Coronary artery (tissue), 2 donors: ENCODE measurements at places on chromosomes 2 and 18.
A peak's percentile ranks its signal among the peaks of the same experiment; 100 is the strongest.

- no peak for DNase-seq
Observed at GRCh38 chr2:149167001-149167780, 128.7 kb downstream of the LYPD6B start.

DNA sequence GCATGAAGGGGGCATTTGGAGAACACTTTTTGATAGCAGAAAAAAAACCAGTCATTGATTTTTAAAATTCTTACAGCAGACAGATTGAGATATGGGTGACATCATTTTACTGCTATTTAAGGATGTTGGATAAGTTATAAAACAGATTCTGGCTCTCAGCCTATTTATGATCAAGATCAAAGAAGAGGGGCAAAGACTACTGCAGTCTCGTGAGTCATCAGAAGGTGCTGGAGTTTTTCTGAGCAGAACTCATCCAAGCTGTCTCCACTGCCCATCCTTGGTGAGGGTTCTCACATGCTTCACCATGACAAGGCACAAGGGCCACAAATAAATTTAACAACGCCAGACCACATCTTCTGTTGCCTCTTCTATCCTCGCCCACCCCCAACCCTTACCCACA lies 58.8 kb downstream of the ST6GAL2 start:
- DNase-seq: no peak

GRCh38 chr2:103346780-103347179 lies 584.9 kb downstream of the TMEM182 start:
- DNase-seq: no peak

GRCh38 chr2:28134857-28135256 lies 244.3 kb downstream of the BABAM2 start:
- DNase-seq: no peak

GRCh38 chr18:63534615-63535014 lies 7.6 kb upstream of the SERPINB12 start:
- DNase-seq: no peak

DNA sequence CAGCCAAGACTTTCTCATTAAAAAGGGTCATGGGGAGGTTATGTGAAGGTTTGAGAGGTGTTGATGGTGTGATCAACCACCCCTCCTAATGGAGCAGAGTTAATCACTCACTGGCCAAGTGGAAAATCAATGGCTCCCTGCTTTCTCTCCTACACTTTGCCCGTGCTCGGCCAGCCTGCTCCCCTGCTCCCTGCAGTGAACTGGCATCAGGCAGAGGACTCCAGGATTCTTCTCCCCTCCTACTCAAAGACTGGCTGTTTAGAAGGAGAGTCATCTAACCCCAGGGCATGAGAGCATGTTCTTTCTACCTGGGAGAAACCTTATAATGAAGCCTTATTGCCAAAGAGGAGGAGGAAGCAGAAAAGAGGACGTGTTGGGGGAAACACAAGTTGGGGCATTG lies 74.9 kb downstream of the SGPP2 start:
- DNase-seq: no peak

GRCh38 chr2:111121028-111121827 lies 514 bp downstream of the BCL2L11 start:
- peak; percentile 76 for DNase-seq

GRCh38 chr18:60044290-60045006 lies 144.7 kb downstream of the PMAIP1 start:
- no peak for DNase-seq

- DNase-seq: no peak
Observed at GRCh38 chr2:219598308-219599078, 836 bp downstream of the STK11IP start.

- DNase-seq: no peak
Observed at GRCh38 chr2:26845021-26845420, 2.9 kb upstream of the DPYSL5 start.

GRCh38 chr2:221762496-221762895 lies 190.4 kb upstream of the EPHA4 start:
- no peak for DNase-seq

- no peak for DNase-seq
Observed at GRCh38 chr2:217978536-217979150, 24.2 kb downstream of the TNS1 start.

DNA sequence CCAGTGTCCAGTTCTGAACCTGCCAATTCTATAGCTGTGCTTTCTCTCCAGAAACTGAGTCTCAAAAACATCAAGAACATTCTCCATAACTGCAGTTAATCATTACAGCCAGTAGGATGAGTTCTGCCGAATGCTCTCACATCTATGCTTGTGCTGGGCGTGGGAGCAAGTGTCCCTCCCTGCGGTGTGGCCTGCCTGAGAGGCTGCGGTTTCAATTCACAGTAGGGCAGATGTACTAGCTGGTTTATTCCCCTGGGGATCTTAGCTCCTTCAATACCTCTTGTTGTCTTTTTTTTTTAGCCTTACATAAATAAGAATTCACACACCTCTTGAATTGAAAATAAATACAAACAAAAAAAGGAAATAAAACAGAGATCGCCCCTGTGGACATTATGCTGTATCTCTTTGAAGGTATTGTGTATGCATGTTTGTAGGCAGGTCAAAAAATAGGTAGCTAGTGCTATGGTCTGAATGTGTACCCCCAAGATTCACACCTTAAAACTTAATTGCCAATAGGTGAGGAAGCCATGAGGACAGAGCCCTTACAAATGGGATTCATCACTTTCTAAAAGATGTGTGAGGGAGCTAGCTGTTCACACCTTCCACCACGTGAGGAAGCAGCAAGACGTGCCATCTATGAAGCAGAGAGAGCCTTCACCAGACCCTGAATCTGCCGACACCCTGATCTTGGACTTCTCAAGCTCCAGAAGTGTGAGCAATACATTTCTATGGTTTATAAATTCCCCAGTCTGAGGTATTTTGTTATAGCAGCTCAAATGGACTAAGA lies 74.3 kb downstream of the BCL2L11 start:
- no peak for DNase-seq

DNA sequence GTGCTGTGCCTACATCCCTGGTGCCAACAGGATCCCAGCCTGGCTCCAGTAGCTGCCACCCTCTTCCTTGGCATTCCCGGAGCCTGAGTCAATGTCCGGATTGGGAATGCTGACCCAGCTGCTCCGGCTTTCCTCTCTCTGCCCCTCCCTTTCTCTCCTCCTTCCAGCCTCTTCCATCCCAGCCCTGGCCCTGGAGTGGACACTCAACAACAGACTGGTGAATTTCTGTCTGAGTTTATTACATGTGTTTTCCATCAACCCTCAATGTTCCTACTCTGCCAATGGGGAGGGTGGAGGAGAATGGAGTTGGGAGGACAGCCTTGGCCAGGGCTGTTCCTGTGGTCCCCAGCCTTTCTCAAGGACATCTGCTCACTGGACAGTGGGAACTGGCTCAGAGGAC lies 917 bp upstream of the PRKAG3 start:
- DNase-seq: no peak

GRCh38 chr2:85441864-85442263 lies 23.4 kb downstream of the SH2D6 start:
- DNase-seq: no peak

- DNase-seq: no peak
Observed at GRCh38 chr18:58843688-58844035, 21.0 kb upstream of the ZNF532 start.

DNA sequence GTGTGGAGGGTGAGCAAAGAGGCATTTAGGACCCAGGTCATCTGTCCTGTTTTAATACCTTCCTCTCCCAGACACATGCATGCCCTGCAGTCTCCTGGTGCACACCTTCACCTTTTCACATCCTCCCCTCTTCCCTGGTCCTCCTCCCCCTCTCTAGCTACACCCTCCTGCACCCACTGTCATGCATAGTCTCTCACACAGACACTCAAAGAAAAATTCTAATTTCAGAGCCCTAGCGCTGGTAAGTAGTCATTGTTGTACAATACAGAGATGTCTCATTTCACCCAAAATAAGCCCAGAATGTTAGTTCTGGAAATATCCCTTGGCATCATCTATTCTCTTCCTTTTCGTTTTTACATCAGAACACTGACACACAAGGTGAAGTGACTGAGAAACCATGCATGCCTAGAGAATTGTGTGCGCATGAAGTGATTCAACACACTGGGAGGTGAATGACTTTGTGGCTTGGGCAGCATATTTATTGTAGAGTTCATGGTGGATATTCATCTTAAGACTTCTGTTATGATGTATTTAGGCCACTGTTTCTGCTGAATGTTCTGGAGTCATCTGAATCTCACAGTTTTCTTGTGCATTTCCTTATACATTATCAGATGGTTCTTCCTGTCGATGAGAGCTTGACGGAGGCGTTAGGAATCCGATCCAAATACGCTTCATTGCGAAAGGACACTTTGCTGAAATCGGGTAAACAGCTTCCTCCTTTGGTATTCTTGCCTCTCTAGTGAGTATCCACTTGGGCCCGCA lies 69.9 kb downstream of the COA5 start:
- DNase-seq: no peak

GRCh38 chr2:46335391-46336282 lies 38.4 kb downstream of the EPAS1 start:
- peak; percentile 82 for DNase-seq

- no peak for DNase-seq
Observed at GRCh38 chr2:134268265-134268664, 14.4 kb downstream of the MGAT5 start.

- DNase-seq: no peak
Observed at GRCh38 chr2:160076241-160076640, 13.8 kb upstream of the PLA2R1 start.

- DNase-seq: no peak
Observed at GRCh38 chr2:189370719-189371118, 70.6 kb upstream of the WDR75 start.

GRCh38 chr2:230907361-230908091 lies 17.5 kb downstream of the GPR55 start:
- DNase-seq: peak; percentile 53

- no peak for DNase-seq
Observed at GRCh38 chr2:144143294-144144151, 376.4 kb downstream of the ZEB2 start.

DNA sequence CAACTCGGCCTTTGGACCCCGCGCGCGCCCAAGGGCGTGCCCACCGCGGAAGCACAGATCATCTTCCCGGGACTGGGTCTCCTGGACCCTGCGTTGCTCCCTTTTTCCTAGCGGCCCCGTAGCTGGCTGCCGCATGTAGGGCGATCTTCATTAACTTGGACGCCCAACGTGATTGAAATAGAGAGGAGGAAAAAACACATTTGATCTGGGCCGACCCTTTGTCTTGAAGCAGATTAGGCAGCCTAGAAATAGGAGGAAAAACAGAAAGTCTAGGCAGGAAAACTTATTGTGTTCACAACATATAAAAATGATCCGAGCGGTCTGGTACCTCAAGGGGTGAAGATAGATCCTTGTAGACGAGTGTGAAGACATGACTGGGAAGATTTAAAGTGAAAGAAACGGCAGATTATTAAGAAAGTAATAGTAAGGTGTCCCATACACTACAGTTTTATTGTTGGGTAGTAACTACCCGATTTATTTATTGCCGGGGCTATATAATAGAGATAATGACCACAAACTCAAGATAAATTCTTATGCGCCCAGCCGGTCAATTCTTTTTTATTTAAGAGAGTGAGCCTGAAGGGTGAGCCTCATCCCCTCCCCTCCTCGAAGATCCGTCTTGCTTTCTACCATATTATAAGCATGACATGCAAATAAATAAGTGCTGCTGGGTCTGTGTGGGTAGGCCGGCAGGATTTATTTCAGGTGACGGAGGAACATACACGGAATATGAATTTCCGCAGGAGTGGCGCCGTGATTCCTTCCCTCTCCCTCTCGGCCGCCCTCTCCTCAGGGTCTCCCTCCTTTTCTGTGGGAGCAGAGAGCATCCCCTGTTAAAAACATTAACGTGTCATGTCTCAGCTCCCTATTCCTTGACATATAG lies 147.4 kb downstream of the MEIS1 start:
- no peak for DNase-seq

DNA sequence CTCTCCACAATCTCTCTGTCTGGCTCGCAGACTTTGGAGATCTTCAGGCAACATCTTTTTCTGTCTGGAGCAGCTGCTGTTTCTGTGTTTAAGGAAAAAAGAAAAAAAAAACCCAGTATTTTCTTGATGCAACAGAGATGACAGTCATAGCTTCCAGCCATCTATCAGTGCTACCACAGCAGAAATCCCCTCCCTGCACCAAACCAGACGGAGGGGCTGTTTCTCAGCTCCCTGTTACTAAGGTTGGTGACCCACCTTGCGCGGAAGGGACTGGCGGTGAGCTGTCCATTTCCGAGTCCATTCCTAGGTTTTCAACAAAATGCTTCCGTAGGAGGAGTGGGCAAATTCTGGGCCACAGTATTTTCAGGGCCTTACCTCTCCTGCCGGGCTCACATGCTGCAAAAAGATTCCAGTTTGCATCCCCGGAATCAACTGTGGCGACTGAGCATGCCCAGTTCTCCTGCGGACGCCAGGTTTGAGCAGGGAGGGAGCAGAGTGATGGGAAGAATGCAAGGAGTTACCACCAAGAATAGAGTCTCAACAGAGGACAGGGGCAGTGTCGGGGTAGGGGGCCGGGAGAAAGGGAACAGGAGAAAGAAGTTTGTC lies 1.2 kb downstream of the SLC4A10 start:
- DNase-seq: no peak

DNA sequence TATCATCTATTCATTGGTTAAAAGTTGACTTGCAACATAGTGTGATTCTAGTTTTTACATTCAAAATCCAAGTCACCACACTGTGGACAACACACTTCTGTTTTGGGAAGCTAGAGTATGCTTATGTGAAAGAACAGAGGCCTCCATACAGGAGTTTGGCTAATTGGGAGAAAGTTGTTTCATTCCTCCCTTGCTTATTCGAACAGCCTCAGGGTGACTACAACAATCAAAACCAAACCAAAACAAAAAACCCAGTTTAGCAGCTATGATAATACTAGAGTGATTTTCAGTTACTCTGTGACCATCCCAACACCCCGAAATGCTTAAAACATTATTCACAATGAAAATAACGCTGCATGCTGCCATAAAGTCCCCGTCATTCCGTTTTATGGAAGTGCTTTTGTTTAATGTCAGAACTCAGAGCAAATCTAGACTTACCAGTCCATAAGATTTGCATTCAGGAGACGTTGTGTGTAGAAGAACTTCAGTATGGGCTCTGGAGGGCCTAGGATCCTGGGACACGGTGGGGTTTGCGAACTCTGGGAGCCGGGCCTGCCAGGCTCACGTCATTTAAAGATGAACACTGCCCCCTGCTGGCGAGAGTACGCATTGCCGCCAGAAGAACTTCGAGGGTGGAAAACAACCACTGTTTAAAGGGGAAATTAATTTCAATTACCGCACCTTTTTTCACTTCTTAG lies 111.4 kb downstream of the FTCDNL1 start:
- DNase-seq: no peak

GRCh38 chr2:140067661-140068060 lies 1287.5 kb upstream of the NXPH2 start:
- no peak for DNase-seq

DNA sequence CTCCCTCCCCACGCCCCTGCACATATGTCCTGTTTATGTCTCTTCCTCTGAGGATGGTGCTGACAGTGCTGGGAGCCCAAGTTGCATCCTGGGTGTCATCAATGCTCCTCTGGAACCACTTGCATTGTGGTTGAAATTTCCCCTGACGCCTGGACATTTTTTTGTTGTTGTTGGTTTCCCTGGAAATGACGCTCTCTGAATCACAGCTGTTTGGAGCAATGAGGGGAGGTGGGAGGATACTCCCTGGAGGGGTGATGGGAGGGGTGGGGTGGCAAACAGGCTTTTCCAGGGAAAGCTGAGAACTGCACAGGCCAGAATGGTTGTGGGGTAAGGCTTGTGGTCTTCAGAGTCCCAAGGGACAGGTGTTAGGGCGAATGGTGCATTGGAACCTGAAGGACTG lies 29.6 kb downstream of the CELF4 start:
- no peak for DNase-seq

GRCh38 chr18:58314284-58314683 lies 270.3 kb downstream of the NEDD4L start:
- DNase-seq: no peak

- DNase-seq: no peak
Observed at GRCh38 chr2:157587576-157587975, 41.1 kb downstream of the ACVR1C start.

- no peak for DNase-seq
Observed at GRCh38 chr2:24494410-24494809, 3.4 kb downstream of the NCOA1 start.
